ENCODE measurements at places on chromosomes 12 and 14. TPM values are rescaled to one million over a fixed set of nuclear protein-coding genes. Genes with fewer than 3 reads are reported as not detected.

- no peak for DNase-seq
These were observed 1.1 kb downstream of the LRP1 start for GRCh38 chr12:57129321-57129842.

GRCh38 chr14:75715926-75716780, 55.1 kb downstream of the TTLL5 start:
- no peak for DNase-seq

CCDC177 gene
- polyA plus RNA-seq, result not detected

A2M gene
- 1.5 TPM for polyA plus RNA-seq

GPRC5D gene
- polyA plus RNA-seq, result not detected

DNA sequence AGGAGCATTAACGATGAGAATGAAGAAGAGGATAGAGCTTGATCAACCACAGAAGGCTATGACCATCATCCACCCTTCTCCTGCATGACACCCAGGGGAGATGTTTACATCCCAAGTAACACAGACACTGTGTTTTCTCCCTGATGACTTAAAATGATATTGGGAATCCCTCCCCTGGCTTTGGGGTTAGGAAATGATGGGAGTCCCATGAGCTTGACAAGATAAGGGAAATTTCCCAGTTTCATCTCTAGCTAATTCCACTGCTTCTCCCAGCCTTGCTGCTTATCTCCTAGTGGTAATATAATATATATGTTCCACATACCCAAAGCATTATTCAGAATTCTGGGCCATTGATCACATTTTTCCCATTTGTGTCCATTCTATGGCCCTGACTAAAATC, 4.0 kb upstream of the OR6S1 start:
- DNase-seq, result no peak

GRCh38 chr14:44279357-44279756, 227.7 kb downstream of the FSCB start:
- no peak for DNase-seq

- peak; percentile 38 for DNase-seq
These were observed 285.3 kb downstream of the ZFP36L1 start for GRCh38 chr14:68507544-68508081.

ALG10B gene
- polyA plus RNA-seq, result 0.53 TPM

KLHL33 gene
- polyA plus RNA-seq, result not detected

- DNase-seq, result no peak
These were observed 2.9 kb upstream of the KRT83 start for GRCh38 chr12:52324153-52324444.
